Pancreas (tissue), 10 donors: ENCODE measurements at places on chromosomes 12 and 14. TPM values are rescaled to one million over a fixed set of nuclear protein-coding genes. Genes with fewer than 3 reads are reported as not detected.

Gene FGD4
- total RNA-seq: 15.3 TPM

Gene KRT73
- total RNA-seq: not detected

Gene CISTR
- not detected for total RNA-seq

Gene TAS2R7
- not detected for total RNA-seq

Gene USP44
- 2.5 TPM for total RNA-seq

DNA sequence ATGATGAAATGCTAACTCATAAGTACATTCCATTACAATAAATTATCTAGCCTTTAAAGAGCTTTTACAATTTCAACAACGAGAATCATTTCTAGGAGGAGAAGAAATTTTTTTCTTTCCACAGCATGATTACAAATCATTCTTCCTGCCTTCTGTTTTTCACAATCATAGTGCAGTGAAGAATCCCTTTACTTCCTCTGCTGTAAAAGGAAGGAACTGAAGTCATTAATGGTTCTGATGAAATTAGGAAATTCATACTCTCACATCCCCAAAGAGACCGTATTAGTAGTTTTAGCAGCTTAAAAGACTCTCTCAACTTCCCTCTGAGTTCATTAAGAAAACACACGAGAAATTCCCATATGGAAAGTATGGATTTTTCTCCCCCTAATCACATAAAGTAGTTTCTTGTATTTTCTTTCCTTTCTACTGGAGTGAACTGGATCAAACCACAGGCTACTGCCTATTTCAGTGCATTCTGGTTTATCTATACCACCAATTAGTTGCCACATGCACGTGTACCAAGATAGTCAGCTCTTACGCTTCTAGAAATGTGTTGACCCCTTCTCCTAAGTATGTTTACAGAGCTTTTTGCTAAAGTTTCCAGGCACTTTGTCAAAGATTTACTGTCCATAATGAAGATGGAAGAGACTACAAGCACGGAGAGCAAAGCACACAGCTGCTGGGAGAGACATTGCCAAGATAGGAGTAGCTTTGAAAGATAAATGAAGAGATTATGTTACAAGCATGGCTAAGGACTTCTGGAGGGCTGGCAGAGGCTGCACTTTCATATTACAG lies 58.9 kb upstream of the KITLG start:
- peak overlapping the region; percentile 48 for H3K27ac ChIP-seq
- H3K36me3 ChIP-seq: no peaks in the 10 kb centered on the region
- no peak for DNase-seq
- H3K27me3 ChIP-seq: no peaks in the 10 kb centered on the region

GRCh38 chr12:57520053-57520818 lies at the start of gene DDIT3:
Gene DDIT3 (minus strand): TSS chr12:57520514. CDS start chr12:57517406, 3,108 bp downstream.
- peak; percentile 99 for DNase-seq
- no peaks in the 10 kb centered on the region for H3K36me3 ChIP-seq
- no peaks in the 10 kb centered on the region for H3K27me3 ChIP-seq

DNA sequence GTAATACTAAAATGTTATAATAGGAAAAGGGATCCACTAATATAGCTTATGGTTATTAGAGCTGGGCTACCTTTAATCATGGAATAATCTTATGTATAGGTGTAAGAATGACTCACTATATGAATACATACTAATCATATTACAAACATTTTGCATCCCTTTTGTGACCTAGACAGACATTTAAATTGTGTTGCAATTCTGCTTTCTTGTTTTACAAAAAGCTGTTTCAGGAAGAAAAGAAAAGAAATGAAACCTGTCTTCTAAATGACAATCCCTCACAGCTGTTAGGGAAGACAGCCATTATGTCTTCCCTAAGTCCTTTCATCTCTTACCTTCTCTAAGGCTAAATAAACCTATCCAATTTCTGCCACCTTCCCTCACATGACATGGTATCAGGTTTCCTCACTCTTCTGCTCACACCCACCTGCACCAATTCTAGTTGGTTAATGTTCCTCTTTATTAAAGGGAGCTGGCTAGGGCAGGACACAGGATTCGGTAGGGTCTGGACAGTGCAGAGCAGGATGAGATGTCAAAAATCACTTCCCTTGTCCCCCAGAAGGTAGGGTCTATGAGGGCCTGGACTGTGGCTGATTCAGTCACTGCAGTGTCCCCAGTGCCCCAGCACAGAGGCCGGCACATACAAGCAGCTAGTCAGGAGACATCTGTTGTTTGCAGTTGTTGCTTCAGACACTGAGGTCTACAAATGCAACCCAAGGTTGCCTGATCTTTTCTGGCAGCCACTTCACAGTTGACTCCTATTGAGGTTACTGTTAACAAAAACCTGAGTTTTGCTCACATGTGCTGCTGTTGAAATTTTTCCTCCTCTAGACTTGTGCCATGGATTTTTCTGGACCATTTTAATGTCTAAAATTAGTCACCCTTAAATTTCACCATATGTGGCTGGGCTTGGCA lies 3.7 kb downstream of the DHRS7 start:
- H3K27me3 ChIP-seq: no peaks in the 10 kb centered on the region
- H3K4me1 ChIP-seq: peaks cover 14% of the 10 kb centered on the region
- H3K36me3 ChIP-seq: no peaks in the 10 kb centered on the region
- H3K27ac ChIP-seq: no peak overlapping the region
- H3K4me3 ChIP-seq: no peak overlapping the region

DNA sequence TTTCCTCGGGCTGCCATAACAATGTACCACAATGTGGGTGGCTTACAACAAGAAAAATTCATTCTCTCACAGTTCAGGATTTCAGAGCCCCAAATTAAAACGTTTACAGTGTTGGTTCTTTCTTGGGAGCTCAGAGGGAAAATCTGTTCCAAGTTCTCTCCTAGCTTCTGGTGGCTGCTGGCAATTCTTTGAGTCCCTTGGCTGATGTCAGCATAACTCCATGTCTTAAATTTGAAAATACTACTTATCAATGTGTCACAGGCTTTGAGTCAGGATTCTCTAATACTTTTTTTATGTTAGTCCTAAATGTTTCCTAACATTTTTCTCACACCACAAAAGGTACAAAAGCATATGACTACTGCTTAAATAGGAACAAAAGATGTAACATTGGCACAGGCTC lies 198.4 kb upstream of the ATXN7L3B start:
- no peaks in the 10 kb centered on the region for H3K36me3 ChIP-seq
- H3K27me3 ChIP-seq: no peaks in the 10 kb centered on the region
- H3K27ac ChIP-seq: no peak overlapping the region
- no peak overlapping the region for H3K4me3 ChIP-seq

DNA sequence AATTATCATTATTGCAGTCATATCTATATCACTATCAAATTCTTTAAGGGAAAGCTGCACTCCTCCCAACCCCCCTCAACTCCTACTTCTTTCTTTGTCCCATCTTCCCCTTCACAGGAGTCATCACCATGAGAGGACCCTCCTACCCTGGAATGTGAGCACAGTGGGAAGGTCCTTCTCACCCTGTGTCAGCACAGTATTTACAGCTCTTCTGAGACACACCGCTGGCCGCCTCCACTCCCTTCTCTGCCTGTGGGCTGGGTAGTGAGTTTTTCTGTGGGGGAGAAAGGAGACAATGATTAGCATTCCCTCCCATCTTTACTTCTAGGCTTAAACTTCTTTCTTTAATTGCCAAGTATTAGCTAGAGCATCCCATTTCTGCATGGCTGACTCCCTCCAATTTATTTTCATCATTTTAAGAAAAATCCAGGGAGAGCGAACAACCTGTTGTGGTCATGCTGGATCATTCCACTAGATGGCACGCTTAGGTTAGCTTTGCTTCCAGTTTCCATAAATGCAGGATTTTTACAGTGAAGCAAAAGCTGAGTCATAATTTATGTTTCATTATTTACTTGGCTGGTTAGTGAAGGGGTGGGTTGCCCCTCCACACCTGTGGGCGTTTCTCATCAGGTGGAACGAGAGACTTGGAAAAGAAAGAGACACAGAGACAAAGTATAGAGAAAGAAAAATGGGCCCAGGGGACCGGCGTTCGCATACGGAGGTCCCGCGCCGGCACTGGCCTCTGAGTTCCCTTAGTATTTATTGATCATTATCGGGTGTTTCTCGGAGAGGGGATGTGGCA lies 188.5 kb downstream of the ALX1 start:
- no peak overlapping the region for H3K4me3 ChIP-seq
- no peaks in the 10 kb centered on the region for H3K27me3 ChIP-seq
- no peak overlapping the region for H3K27ac ChIP-seq
- H3K36me3 ChIP-seq: no peaks in the 10 kb centered on the region
- peak; percentile 62 for DNase-seq

DNA sequence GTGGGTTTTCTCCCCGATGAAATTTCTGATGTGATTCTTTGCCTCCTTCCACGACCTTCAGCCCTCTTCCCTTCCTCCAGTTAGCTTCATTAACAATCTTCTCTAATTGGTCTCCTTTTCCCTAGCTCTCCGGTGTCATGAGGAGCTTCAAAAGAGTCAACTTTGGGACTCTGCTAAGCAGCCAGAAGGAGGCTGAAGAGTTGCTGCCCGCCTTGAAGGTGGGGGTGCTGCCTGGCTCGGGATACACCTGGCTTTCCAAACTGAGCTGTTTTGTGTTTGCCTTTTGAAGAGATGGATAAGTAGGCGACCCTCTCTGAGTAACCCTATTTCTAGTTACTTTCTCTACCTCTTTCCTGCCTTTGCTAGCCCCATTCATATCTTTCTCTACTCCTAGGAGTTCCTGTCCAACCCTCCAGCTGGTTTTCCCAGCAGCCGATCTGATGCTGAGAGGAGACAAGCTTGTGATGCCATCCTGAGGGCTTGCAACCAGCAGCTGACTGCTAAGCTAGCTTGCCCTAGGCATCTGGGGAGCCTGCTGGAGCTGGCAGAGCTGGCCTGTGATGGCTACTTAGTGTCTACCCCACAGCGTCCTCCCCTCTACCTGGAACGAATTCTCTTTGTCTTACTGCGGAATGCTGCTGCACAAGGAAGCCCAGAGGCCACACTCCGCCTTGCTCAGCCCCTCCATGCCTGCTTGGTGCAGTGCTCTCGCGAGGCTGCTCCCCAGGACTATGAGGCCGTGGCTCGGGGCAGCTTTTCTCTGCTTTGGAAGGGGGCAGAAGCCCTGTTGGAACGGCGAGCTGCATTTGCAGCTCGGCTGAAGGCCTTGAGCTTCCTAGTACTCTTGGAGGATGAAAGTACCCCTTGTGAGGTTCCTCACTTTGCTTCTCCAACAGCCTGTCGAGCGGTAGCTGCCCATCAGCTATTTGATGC lies 797 bp downstream of the ESPL1 start:
- no peak for DNase-seq
- H3K4me3 ChIP-seq: peak overlapping the region; percentile 60
- no peaks in the 10 kb centered on the region for H3K4me1 ChIP-seq
- H3K36me3 ChIP-seq: no peaks in the 10 kb centered on the region

DNA sequence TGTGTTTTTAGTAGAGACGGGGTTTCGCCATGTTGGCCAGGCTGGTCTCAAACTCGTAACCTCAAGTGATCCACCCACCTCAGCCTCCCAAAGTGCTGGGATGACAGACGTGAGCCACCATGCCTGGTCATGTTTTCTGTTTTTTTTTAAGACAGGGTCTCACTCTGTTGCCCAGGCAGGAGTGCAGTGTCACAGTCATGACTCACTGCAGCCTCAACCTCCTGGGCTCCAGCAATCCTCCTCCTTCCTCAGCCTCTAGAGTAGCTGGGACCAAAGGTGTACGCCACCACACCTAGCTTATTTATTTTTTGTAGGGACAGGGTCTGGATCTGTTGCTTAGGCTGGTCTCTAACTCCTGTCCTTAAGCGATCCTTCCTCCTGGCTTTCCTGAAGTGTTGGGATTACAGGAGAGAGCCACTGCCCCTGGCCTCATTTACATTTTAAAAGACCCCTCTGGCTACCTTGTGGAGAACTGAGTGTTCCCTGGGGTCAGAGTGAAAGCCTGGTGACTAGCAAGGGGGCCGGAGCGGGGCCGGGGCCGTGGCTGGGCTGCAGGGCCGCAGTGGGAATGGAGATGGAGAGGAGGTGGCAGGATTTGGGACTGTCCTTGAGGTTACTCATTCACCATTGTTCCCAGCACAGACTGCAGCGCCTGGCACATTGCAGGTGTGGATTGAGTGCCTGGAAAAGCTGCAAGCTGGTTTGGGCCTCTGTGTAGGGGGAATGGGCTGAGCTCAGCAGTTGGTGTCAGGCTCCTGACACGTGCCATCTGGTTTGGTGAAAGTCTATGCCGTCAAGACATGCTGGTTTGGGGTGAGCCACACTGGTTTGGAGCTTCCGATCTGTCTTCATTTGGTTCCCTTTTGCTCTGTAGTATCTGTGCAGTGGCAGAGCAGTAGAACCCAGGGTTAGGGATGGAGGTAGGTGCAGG lies 18.1 kb downstream of the KMT5A start:
- no peaks in the 10 kb centered on the region for H3K27me3 ChIP-seq
- H3K4me3 ChIP-seq: no peak overlapping the region
- peaks cover 5% of the 10 kb centered on the region for H3K4me1 ChIP-seq
- no peak for DNase-seq
- no peaks in the 10 kb centered on the region for H3K36me3 ChIP-seq
